Mammary epithelial cell (primary cell): ENCODE measurements at places on chromosomes 1 and 21. TPM values are rescaled to one million over a fixed set of nuclear protein-coding genes. Genes with fewer than 3 reads are reported as not detected.

Gene LRRC8C
- polyA plus RNA-seq, result 12.7 TPM

Gene PBX1
- polyA plus RNA-seq, result 4.9 TPM

DNA sequence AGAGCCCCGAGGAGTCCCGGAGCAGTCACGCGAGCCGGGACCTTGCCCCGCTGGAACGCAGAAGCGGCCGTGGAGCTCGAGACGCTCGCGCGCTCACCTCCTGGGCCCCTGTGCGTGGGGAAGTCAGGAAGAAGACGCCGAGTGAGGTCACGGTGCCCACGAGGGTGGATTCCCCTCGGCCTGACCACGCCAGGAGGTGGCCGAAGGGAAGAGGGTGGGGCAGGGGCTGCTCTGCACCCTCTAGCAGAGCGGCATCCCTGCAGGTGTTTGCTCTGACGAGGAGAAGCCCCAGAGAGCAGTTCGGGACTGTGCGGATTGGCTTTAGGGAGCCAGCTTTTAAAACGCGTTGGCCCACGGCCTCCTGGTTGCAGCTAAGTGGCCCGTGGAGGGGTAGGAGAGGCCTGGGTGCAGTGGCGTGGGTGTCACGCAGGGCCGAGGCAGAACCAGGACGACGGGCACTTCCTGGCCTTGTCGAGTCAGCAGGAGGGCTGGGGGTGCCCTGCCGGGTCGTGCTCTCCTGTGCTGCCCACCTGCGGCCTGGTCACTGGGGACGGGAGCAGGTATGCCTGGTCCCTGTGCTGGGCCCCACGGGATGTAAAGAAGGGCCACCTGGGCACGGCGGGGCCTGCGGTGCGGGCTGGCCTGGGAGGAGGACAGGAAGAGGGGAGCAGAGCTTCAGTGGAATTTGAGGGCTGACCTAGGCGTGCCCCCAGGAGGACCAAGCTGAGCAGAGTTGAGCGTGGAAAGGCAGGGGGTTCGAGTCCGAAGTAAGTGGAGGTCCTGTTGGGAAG lies 1.0 kb downstream of the PDXK start:
- no peak for DNase-seq

GRCh38 chr1:160758521-160758920 lies 19.5 kb downstream of the SLAMF7 start:
- no peak for DNase-seq
